ENCODE measurements at places on chromosomes 16 and 17.

DNA sequence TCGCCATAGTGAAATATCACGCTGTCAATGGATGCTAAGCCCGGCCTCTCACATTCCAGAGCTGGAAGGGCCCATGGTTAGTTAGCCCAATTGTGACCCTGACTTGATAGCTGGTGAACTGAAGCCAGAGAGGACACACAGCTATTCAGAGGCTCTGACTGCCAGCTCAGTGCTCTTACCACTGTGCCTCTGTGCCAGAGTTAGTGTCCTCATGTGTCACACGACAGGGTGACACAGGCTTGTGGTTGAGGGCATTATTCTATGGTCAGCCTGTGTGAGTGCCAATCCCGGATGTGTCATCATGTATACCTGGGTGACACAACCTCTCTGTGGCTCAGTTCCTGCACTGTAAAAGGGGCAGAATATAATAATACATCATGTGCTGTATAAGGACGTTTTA is 2.5 kb upstream of the MT1X start:
- no peak for DNase-seq

DNA sequence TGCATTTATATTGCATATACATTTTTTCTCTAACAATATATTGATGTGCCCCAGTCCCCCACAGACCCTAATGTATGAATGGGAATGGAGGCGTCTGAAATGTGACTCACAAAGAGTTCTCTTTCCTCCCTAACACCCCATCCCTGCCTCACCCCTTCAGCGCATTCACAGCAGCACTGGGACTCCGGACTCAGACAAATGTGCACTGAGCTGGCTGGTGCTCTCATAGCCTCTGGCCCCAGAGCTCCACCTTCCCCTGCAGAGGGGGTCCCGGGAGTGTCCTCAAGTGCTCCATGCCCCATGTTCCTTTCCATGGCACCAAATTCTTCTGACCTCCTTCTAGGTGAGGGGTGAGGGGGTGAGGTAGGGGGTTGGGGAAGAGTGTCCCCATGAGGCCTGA is 20.6 kb downstream of the NPTX1 start:
- no peak for DNase-seq

- no peak for DNase-seq
Observed at GRCh38 chr17:74211912-74212208, 1.5 kb upstream of the TTYH2 start.

DNA sequence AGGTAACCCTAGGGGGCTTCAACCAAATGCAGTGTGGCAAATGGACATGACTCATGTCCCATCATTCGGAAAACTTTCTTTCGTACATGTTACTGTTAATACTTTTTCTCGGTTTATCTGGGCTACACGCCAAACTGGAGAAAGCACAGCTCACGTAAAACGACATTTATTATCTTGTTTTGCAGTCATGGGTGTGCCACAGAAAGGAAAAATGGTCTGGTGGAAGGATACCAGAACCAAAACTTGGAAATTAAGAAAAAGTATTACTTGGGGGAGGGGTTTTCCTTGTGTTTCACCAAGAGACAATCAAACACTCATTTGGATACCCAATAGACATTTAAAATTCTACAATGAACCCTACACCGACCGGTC is 23.6 kb downstream of the ALOX15B start:
- no peak for DNase-seq

DNA sequence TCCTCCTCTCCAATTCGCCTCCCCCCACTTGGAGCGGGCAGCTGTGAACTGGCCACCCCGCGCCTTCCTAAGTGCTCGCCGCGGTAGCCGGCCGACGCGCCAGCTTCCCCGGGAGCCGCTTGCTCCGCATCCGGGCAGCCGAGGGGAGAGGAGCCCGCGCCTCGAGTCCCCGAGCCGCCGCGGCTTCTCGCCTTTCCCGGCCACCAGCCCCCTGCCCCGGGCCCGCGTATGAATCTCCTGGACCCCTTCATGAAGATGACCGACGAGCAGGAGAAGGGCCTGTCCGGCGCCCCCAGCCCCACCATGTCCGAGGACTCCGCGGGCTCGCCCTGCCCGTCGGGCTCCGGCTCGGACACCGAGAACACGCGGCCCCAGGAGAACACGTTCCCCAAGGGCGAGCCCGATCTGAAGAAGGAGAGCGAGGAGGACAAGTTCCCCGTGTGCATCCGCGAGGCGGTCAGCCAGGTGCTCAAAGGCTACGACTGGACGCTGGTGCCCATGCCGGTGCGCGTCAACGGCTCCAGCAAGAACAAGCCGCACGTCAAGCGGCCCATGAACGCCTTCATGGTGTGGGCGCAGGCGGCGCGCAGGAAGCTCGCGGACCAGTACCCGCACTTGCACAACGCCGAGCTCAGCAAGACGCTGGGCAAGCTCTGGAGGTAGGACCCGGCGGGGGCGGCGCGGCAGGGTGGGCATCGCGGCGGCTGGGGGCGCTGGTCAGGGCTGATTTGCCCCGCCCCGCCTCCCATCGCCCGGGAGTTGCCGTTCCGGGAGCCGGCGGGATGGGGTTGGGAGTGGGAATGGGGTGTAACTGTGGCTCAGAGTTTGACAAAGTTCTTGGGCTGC is 567 bp downstream of the SOX9 start:
- no peak for DNase-seq

DNA sequence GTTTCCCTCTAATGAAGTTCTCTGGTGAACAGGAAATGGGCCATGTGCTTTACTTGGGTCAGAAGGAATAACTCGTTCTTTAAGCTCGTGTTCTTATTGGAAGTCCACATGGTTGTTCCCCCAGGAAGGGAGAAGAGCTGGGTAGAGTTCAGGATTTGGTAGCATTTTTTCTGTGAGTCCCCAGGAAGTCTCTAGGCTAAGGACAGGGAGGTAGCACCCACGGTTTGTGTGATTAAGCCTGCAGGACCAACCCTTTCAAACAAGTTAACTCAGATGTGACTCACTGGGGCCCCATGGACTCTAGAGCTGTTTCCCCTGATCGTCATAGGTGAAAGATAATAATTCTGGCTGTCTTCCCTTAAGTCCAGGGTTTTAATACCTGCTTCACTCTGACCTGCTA is 16.4 kb downstream of the SAP30BP start:
- no peak for DNase-seq

DNA sequence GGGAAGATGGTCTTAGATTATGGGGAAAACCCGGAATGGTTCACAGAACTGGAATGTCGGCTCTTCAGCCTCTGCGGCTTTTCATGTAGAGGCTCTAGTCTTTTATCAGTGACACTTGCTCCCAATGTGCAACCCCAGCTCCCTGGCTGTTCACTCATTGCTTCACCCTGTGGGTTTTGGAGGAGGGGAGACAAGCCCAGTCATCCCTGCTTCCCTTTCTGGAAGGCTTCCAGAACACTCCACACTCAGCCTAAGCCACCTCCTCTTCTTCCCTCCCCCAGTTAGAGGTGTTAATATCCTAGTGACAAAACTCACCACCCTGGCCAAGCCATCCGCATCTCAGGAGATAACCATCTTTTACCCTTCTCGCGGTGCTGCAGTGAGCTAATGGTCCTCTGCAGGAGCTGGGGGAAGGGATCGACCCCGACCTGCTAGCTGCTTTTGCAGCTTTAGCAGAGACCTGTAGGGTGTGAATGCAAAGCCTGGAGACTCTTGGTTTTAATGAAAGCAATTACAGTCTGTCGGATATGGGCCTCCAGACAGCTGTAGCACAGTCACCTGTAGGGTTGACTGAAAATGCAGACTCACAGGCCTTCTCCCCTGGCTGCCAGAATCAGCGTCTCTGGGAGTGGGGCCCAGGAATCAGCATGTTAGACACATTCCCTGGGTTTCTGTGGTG is 24.3 kb upstream of the LASP1NB start:
- DNase-seq = no peak

- DNase-seq = no peak
Observed at GRCh38 chr16:51165043-51165442, 14.0 kb upstream of the SALL1 start.

- DNase-seq = no peak
Observed at GRCh38 chr16:53737552-53737951, 33.6 kb downstream of the FTO start.

GRCh38 chr16:11957591-11958395 is 7.2 kb upstream of the TNFRSF17 start:
- DNase-seq = no peak

DNA sequence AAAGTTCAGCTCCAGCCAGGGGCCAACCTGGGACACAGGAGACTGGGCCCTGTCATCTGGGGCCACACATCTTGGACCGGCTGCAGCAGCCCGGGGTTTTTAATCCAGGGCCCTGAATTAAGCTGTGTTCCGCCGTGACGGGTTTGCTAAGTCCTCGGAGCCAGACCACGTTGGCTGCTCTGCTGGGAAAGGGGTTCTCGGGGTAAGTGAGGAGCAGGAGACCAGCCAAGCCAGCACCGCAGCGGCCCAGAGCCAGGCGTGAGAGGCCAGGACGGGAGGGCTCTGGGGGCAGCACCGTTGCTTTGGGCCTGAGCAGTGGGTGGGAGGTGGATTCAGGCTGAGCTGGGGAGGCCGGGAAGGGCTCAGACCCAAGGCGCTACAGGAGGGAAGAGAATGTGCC is 31.3 kb upstream of the CBX4 start:
- no peak for DNase-seq
